ENCODE measurements at places on chromosomes 4 and X. TPM values are rescaled to one million over a fixed set of nuclear protein-coding genes. Genes with fewer than 3 reads are reported as not detected.
A peak's percentile ranks its signal among the peaks of the same experiment; 100 is the strongest.

Gene SFRP2
- 8.3 TPM for total RNA-seq

DNA sequence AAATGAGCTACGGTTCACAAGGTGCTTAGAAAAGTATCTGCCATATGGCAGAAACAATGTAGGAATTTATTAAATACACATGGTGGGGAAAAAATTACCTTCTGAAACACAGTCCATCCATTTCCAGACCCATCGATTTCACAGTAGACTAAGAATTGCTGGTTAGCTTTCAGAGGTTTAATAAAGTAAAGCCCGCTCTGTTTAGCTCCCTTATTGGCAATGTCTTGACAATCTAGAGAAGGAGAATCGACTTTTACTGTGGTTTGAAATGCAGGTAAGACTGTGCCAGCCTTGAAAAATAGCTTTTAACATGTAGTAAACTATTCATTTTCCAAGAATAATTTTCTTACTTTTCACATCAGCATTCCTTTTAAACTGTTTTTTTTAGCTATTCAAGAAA lies 2.9 kb downstream of the FGG start:
- DNase-seq = no peak

- no peak for DNase-seq
Measured at GRCh38 chr4:36326476-36327029, 45.1 kb downstream of the DTHD1 start.

DNA sequence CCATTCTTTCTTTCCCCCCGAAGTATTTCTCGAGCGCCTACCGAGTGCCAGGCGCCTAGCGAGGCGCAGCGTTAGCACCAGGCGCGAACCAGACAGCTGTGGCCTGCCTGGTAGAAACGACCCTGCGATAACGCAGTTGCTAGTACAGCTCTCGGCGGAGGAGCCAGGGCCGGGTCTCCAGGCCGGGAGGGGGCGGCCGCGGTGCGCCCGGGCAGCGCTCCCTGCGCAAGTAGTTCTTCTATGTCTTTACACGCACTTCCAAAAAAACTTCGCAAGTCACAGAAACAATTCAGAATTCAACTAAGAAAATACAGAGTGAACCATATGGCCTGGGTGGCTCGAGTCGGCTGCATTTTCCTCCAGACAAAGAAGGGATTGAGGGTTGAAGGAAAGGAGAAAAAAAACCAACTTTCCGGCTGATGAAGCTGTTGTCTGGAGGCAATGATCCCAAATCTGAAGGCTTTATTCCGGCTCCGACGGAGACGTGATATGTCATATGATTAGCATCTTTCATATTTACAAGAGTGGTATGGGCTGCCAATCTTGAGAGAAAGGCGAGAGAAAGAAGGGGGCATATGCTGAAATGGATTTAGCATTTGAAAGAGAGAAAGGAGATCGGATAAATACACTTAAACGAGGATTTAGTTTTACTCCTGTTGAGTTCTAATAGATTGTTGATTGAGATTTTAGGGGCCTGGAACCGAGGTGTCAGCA lies 7.2 kb upstream of the NEUROG2 start:
- DNase-seq = no peak

Gene MSX1
- total RNA-seq = 6.1 TPM

Gene GPR82
- total RNA-seq = 0.53 TPM

GRCh38 chr4:81919810-81920209 lies 448.1 kb upstream of the RASGEF1B start:
- DNase-seq = no peak

DNA sequence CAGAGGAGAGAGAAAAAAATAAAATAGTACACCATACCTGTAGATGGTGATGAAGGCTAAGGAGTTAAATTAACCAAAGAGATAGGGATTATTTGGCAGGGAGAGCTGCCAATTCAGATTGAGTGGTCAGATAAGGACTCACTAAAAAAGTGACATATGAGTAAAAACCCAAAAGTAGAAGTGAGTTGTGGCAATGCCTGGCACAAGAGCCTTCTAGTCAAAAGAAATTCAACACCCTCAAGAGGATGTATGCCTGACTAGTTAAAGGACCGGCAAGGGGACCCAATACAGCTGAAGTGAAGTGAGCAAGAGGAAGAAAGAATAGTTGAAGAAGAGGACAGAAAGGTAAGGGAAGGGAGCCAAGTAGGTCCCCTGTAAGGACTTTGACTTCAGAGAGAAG lies 34.9 kb downstream of the ELF2 start:
- DNase-seq = no peak

DNA sequence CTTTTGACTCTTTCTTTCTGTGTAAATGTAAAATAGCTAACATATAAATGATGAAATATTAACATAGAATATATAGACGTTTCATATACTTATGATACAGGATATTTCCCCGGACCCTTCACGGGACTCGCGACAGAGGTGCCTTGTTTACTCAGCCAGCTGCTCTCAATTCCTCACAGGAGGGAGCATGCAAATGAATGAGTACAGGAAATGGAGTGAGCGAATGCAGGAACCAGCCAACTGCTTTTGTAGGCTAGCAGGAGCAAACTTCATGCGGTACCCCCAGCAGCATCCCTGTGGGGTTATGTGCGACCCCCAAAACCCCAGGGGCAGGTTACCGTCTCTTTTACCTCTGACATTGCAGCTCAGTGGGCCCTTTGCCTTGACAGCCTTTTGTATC lies 110.3 kb upstream of the PDHA2 start:
- DNase-seq = no peak

Gene GUCY1B1
- total RNA-seq = 14.4 TPM

Gene PRSS48
- total RNA-seq = not detected

- DNase-seq = no peak
Measured at GRCh38 chr4:24093446-24093845, 203.6 kb upstream of the PPARGC1A start.

Gene CLIC2
- 20.1 TPM for total RNA-seq

DNA sequence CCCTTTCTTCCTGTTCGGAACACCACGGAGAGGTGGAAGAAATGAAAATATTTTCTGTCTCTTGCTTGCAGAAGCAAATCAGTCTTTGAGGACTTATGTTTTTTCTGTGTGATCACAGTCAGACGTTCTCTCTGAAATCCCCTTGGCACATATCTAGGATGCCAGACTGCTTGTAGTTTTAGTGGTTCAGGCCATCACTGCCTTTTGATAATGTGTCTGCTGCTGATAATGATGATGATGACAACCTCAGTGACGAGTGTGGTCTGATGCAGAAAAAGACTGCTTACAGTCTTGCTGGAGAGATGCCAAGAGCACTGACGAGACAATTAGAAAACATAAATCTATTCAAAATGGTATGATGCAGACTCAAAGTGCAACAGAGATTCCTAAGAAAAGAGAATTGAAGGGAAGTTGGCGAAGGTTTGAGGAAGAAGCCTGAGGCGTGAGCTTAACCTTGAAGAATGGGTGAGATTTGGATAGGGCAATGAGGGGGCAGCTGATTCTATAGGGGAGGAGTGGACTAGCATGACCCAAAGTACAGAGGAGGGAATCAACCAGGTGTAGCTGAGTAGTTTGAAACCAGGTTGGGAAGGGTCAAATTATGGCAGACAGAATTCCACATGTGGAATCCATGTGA lies 7.9 kb downstream of the RAB33A start:
- DNase-seq = no peak

GRCh38 chrX:43702660-43703059 lies 46.6 kb downstream of the MAOA start:
- no peak for DNase-seq

- DNase-seq = no peak
Measured at GRCh38 chrX:9980927-9981326, 13.8 kb downstream of the CLDN34 start.

Gene DRD5
- 0.21 TPM for total RNA-seq

- DNase-seq = no peak
Measured at GRCh38 chr4:88219099-88219498, 60.7 kb upstream of the ABCG2 start.

Gene GCNA
- total RNA-seq = 1.3 TPM

- DNase-seq = no peak
Measured at GRCh38 chr4:15673337-15673736, 8.3 kb upstream of the FAM200B start.

Gene SHROOM3
- 10.0 TPM for total RNA-seq

Gene PASD1
- not detected for total RNA-seq

GRCh38 chr4:159420162-159421057 lies 317.5 kb downstream of the RAPGEF2 start:
- no peak for DNase-seq

Gene ADRA2C
- 6.8 TPM for total RNA-seq

Gene OTC
- total RNA-seq = 0.58 TPM

DNA sequence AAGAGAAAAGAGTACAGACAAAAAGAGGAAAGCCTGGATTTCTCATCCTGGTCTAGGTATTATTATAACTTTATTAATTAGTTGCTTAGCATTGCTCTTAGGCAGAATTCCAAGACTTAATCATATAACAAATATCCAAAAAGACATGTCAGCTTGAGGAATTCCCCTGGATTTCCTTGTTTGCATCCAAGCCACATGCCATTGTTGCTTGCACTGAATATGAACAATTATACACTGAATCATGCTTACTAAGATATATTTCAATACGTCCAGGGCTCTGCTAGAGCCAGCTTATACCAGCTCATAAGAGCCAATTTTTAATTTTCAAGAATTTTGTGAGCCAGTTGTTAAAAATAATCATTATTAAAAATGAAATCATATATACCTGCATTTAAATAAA lies 5.5 kb upstream of the TLR10 start:
- DNase-seq = no peak

Gene PCDH10
- 0.39 TPM for total RNA-seq

GRCh38 chr4:85210353-85210752 lies 243.9 kb upstream of the WDFY3 start:
- no peak for DNase-seq

GRCh38 chr4:78056265-78057129 lies 626 bp upstream of the FRAS1 start:
- peak; percentile 78 for DNase-seq

DNA sequence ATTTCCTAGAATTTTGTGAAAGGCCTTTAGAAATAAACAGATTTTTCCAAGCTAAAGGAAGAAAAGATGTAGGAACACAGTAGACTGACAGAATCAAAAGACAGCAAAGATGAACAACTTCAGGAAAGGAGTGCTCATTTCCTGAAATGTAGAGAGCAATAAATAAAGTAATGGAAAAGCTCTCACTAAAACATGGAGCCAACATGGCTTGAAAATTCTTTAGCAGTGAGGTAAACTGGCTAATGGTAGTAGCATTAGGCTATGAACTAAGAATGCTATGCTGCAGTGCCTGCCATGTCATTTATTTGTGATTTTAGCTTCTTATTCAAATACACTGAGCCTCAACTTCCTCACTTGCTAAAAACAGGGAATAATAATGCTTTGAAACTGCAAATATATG lies 108.7 kb downstream of the IQCM start:
- no peak for DNase-seq

DNA sequence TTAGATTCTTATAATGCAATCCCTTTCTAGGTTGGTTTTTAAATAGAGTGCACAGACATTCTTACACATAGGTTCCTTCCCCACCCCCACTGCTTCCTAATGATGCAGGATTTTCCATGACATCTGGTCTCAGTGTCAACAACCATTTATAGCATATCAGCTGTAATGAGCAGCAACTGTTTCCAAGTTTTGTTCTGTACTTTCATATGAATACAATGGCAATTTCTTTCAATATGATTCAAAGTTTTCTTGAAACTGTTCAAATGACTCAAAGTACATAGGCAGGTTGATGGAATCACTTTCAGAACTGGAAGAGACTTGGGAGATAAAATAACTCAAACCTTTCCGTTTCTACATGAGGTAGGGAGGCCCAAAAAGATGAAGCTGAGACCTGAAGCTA lies 220.7 kb downstream of the CAMK2D start:
- no peak for DNase-seq

Gene NWD2
- 1.1 TPM for total RNA-seq

DNA sequence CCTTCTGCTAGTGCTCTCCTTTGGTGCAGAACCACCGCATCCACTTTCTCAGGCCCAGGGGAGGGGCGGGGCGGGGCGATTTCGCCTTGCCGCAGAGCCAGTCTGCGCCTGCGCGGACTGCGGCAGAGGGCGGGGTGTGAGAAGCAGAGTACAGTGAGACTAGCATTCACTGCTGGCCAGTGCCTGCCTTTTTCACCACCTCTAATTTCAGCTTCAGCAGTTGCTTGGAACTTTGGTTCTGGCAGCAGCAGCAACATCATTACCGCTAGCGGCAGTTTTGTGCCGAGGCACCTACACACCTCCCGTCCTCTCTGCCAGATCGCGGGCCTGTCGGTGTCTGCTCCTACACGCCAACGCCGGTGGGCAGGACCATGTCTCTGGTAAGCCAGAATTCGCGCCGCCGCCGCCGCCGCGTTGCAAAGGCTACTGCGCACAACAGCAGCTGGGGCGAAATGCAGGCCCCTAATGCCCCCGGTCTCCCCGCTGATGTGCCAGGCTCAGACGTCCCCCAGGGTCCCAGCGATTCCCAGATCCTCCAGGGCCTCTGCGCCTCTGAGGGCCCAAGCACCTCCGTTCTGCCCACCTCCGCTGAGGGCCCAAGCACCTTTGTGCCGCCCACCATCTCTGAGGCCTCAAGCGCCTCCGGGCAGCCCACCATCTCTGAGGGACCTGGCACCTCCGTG lies at the start of gene MAGEE1:
MAGEE1 (plus strand) TSS at position 151 of the 683 bp plus-strand sequence; CDS start at position 372, 221 bp downstream.
- peak; percentile 77 for DNase-seq

Gene NKRF
- total RNA-seq = 4.0 TPM

Gene NXF3
- total RNA-seq = 1.0 TPM

- no peak for DNase-seq
Measured at GRCh38 chrX:13074297-13075262, 30.2 kb upstream of the FAM9C start.

- DNase-seq = no peak
Measured at GRCh38 chrX:76971393-76972376, 475.5 kb upstream of the FGF16 start.

GRCh38 chrX:133308499-133308897 lies 90.3 kb upstream of the TFDP3 start:
- DNase-seq = no peak

Data from left cardiac atrium (tissue), 4 donors.